Panc1 (cell line): ENCODE measurements at places on chromosomes 5 and 9. TPM values are rescaled to one million over a fixed set of nuclear protein-coding genes. Genes with fewer than 3 reads are reported as not detected.

- H3K27ac ChIP-seq = no peak overlapping the region
- H3K4me3 ChIP-seq = no peak overlapping the region
- no peak for DNase-seq
- no peaks in the 10 kb centered on the region for H3K4me1 ChIP-seq
- H3K27me3 ChIP-seq = no peaks in the 10 kb centered on the region
These were observed 73.7 kb downstream of the TENT4A start for GRCh38 chr5:6786786-6787495.

Gene FOXD4L6
- total RNA-seq = not detected

DNA sequence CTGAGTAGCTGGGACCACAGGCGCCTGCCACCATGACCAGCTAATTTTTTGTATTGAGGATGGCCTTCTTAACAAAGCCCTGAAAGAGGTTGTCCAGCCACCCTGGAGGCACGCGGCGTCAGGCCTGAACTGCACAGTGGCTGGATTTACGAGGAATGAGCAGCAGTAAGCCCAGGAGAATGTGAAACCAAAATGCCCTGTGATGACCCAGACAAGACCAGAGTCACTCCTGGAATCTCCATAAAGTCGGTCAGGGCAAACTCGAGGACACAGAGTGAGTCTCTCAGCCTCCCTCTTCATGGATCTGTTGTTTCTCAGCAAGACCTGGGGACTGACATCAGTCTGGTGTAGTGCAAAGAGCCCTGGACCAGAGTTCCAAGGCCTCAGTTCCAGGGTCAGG, 53.2 kb upstream of the C5orf58 start:
- no peaks in the 10 kb centered on the region for H3K36me3 ChIP-seq
- H3K27me3 ChIP-seq = no peaks in the 10 kb centered on the region
- no peak for DNase-seq
- peak overlapping the region; percentile 88 for H3K27ac ChIP-seq
- peaks cover 61% of the 10 kb centered on the region for H3K4me1 ChIP-seq

Gene BRINP1
- not detected for total RNA-seq

Gene SNAPC3
- total RNA-seq = 11.5 TPM

DNA sequence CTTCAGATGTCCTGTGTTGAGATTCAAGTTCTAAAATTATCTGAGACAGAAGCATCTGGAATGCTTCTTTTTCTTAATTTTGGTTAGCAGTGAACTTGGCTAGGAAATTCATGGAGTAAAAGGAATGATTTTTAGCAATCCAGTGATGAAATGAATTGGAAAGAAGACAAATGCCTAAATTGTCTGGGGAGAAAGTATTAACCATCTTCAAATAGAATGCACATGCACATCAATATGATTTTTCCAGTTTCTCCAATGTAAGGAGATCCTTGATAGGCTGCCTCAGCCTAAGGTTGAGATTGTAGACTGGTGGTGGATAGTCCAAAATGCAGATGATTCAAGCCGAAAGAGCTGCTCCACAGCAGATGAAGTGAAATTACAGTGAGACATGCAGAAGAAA, 106.7 kb downstream of the PCSK5 start:
- no peaks in the 10 kb centered on the region for H3K27me3 ChIP-seq
- no peak for DNase-seq
- no peak overlapping the region for H3K27ac ChIP-seq
- H3K4me3 ChIP-seq = no peak overlapping the region

Gene FBLL1
- 7.5 TPM for total RNA-seq

DNA sequence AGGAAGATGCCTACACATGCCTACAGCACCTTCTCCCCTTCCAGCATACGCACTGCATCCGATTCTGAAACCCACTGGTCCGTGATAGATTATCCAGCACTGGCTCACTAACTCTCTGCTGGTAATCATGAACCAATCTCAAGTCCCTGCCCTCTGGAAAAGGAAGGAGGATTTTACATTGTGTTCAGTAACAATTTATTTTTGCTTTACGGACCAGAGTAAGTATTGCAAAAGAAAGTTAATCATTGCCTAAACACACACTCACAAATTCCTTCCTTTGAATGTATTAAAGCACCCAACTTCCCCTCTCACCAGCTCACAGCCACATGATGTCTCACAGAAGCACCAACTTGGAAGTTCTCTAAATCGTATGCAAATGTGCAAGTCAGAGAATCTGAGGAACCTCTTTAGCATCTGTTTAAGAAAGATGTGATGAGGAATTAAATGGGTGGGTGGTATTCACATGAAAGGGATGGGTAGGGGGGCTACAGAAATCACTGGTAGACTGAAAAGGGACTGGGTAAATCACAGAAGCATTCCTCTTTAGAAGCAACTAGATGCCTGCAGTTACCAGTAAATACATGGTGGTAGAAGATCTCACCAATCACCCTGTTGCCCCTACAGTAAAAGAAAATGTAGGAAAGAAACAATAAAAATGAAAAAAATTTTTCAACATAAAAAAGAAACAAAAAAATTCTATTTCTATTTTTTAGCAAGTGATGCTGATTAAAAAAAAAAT, 8.4 kb downstream of the GNAQ start:
- no peaks in the 10 kb centered on the region for H3K36me3 ChIP-seq
- H3K4me1 ChIP-seq = no peaks in the 10 kb centered on the region
- H3K27ac ChIP-seq = no peak overlapping the region
- no peak overlapping the region for H3K4me3 ChIP-seq
- DNase-seq = no peak

- no peak overlapping the region for H3K27ac ChIP-seq
- H3K27me3 ChIP-seq = no peaks in the 10 kb centered on the region
- H3K36me3 ChIP-seq = no peaks in the 10 kb centered on the region
- no peak for DNase-seq
- no peak overlapping the region for H3K4me3 ChIP-seq
These were observed 506.9 kb downstream of the LRRC70 start for GRCh38 chr5:63085561-63085960.

GRCh38 chr5:101534491-101535110, 631.5 kb upstream of the ST8SIA4 start:
- no peaks in the 10 kb centered on the region for H3K36me3 ChIP-seq
- H3K4me3 ChIP-seq = no peak overlapping the region
- H3K4me1 ChIP-seq = no peaks in the 10 kb centered on the region
- H3K27ac ChIP-seq = no peak overlapping the region

Gene SPATA31E1
- total RNA-seq = not detected

GRCh38 chr5:157312492-157312891, 46.6 kb downstream of the CYFIP2 start:
- no peaks in the 10 kb centered on the region for H3K36me3 ChIP-seq
- no peak overlapping the region for H3K4me3 ChIP-seq
- peaks cover 12% of the 10 kb centered on the region; the same call in 1 of the 2 replicates for H3K27me3 ChIP-seq
- no peaks in the 10 kb centered on the region for H3K4me1 ChIP-seq

DNA sequence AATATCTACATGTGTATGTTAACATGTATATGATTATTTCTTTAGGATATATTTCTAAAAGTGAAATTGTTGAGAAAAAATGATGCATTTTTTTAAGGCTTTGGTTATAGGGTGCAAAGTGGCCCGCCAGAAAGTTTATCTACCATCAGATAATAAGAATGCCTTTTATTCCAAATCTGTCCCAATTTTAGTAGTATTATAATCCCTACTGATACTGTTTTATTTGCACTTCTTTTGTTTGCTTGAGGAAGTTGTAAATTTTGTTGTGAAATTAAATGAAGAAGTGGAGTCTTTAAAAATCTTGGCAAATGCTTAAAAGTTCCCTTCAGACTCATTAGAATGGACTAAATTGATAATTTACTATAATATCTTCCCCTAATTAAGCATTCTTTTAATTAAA, 73.0 kb downstream of the NIPBL start:
- DNase-seq = no peak
- no peaks in the 10 kb centered on the region for H3K36me3 ChIP-seq
- H3K27ac ChIP-seq = no peak overlapping the region
- H3K27me3 ChIP-seq = no peaks in the 10 kb centered on the region
- H3K4me3 ChIP-seq = no peak overlapping the region

GRCh38 chr5:29993286-29993685, 1200.2 kb upstream of the CDH6 start:
- H3K36me3 ChIP-seq = no peaks in the 10 kb centered on the region
- no peaks in the 10 kb centered on the region for H3K27me3 ChIP-seq
- DNase-seq = no peak

DNA sequence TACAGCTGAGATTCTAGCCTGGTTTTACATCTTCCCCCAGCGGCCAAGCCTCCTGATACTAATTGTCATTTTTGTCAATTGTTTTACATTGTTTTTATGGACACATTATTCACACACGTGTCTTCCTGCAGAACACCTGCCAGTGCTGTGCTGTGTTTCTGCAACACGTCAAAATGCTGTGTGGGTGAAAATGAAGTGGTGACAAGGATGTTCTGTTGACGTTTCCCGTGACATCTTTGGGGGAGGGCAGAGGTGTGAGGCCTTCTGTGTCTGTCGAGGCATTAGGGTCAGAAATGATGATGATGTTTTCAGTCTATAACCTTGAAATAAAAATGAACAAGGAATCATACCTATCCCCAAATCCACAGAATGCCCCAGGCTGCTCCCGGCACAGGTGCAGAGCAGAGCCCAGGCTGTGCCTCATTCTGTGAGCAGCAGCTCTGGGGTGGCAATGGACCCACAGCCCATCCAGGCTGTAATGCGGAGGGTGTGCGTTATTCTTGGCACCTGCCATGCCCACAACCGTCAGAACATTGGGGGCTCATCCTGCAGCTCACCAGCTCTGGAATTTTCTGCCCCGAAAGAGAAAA, 23.6 kb upstream of the CEP72 start:
- H3K27me3 ChIP-seq = peaks cover 8% of the 10 kb centered on the region
- no peak overlapping the region for H3K4me3 ChIP-seq
- no peak overlapping the region for H3K27ac ChIP-seq

DNA sequence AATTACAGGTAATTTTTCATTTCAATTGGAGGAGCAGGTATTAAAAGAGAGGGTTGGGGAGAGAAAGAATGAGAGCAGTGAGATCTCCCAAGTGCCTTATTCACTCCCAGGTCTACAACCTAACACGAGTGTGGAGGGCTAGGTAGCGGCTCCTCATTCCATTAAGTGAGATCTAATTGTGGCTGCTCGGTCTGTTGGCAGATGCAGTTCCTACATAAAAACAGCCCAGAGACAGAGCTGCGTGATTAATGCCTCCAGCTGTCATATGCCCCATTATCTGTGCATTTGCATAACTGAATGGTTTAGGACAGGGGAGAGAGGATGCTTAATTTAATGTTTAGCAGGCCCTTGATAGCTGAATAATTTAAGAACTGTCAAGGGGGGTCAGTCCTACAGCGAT, 100.5 kb downstream of the PSAT1 start:
- DNase-seq = no peak
- H3K27ac ChIP-seq = no peak overlapping the region
- no peaks in the 10 kb centered on the region for H3K4me1 ChIP-seq
- H3K4me3 ChIP-seq = no peak overlapping the region
- no peaks in the 10 kb centered on the region for H3K27me3 ChIP-seq

DNA sequence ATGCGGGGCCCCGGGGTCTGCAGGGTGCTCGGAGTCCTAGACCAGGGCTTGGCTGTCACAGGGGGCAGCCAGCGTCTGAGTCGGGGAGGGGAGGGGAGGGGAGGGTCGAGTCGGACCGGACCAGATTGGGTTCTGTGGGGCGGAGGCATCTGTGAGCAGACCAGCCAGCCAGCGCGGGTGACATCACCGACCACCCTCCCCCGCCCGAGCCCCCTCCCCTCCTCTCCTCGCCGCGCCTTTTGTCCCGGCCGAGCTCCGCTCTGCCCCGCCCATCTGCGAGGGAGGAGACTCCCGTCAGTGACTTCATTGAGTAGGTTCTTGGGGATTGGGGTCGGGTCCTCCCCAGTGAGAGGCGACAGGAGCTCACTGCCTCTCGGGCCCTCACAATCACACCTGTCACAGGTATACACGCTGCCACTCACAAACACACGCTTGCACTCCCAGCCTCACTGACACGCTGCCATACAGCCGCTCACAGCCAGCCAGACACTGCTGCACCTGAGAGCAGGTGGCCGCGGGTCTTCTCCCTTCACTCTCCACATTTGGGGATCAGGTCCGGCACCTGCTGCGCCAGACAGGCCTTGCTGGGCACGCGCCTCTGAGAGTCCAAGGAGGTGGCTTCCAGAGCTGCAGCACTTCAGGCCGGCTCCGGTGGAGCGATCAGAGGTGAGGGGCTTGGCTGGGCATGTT, 546 bp downstream of the DNAJB5 start:
- no peaks in the 10 kb centered on the region for H3K36me3 ChIP-seq
- H3K4me3 ChIP-seq = peak overlapping the region; percentile 78
- DNase-seq = no peak
- H3K4me1 ChIP-seq = peaks cover 39% of the 10 kb centered on the region

DNA sequence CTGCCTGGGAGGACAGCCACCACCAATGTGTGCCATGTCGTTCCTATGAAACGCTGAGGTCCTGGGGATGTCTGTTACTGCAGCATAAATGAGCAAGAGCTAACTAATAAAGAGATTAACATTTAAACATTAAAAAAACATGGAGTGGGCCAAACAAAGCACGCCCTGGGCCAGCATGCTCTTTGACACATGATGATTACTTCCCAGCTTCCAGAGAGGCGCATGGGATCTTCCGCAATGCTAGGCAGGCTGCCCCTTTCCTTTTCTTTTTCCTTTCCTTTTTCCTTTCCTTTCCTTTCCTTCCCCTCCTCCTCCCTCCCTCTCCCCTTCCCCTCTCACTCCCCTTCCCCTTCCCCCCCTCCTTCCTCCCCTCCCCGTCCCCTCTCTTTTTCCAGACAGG, 10.6 kb upstream of the TENT4A start:
- no peak overlapping the region for H3K27ac ChIP-seq
- no peak for DNase-seq
- H3K4me1 ChIP-seq = no peaks in the 10 kb centered on the region
- H3K36me3 ChIP-seq = no peaks in the 10 kb centered on the region

- no peaks in the 10 kb centered on the region for H3K36me3 ChIP-seq
- no peaks in the 10 kb centered on the region for H3K4me1 ChIP-seq
- H3K4me3 ChIP-seq = no peak overlapping the region
These were observed 93.7 kb upstream of the PANK3 start for GRCh38 chr5:168672888-168673287.

GRCh38 chr5:10266839-10267238, 16.8 kb downstream of the CCT5 start:
- DNase-seq = no peak
- no peaks in the 10 kb centered on the region for H3K27me3 ChIP-seq
- no peak overlapping the region for H3K27ac ChIP-seq
- H3K4me3 ChIP-seq = no peak overlapping the region
- H3K36me3 ChIP-seq = peaks cover 34% of the 10 kb centered on the region
- H3K4me1 ChIP-seq = no peaks in the 10 kb centered on the region; the same call in 1 of the 2 replicates

DNA sequence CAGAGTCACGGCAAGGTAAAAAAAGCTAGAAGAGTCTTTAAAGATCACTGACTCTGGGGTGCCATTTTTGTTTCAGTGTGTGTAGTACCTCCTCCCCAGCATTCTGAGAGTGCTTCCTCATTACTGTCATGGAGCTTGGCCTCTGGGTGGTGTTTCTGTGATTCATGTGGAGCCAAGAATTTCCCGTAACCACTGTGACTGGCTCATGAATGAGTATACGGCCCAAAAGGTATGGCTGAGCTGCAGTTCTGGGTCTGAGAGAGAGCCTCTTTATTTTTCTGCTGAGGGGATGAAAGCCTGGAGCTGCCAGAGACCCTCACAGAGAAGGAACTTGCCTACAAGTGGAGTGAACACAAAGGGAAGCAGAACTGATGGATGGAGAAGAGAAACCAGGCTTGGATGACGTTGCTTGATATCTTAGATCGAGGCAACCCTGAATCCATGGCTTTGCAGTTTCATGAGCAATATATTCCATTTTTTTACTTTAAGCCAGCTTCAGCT, 85.6 kb downstream of the PTTG1 start:
- H3K27ac ChIP-seq = no peak overlapping the region
- DNase-seq = no peak
- no peaks in the 10 kb centered on the region for H3K27me3 ChIP-seq
- peaks cover 5% of the 10 kb centered on the region; the same call in 1 of the 2 replicates for H3K4me1 ChIP-seq

Gene ERAP2
- 15.5 TPM for total RNA-seq

Gene IFNB1
- total RNA-seq = not detected

Gene OMD
- not detected for total RNA-seq

Gene TNFSF15
- 0.03 TPM for total RNA-seq

GRCh38 chr5:154646745-154647113, 108.4 kb upstream of the LARP1 start:
- DNase-seq = no peak
- H3K4me1 ChIP-seq = no peaks in the 10 kb centered on the region
